ENCODE measurements at places on chromosomes 2 and 18. TPM values are rescaled to one million over a fixed set of nuclear protein-coding genes. Genes with fewer than 3 reads are reported as not detected.

DNA sequence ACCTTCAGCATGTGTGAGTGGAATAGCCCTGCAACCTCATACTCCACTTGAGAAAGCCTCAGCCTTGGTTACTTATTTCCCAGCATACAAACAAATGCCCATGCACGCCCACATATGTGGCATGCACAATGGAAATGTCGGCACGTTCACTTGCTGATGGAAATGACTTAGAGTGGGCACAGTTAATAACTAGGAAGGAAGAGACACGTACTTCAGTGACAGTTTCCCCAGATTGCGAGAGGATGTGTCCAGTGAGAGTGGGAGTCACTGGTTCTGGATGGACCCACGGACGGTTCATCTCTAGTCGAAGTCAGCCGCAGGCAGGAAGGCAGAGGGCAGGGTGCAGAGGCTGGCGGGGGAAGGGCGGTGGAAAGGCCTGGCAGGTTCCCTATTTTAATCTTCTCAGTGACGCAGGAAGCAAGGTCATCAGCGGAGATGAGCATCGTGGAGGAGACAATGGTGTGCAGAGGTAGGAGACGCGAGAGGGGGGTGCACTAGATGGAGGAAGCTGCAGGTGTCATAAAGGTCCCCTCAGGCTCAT lies 350.7 kb upstream of the MYT1L start:
- H3K27me3 ChIP-seq = no peaks in the 10 kb centered on the region
- no peak for DNase-seq
- H3K36me3 ChIP-seq = no peaks in the 10 kb centered on the region
- H3K4me3 ChIP-seq = no peak overlapping the region

DNA sequence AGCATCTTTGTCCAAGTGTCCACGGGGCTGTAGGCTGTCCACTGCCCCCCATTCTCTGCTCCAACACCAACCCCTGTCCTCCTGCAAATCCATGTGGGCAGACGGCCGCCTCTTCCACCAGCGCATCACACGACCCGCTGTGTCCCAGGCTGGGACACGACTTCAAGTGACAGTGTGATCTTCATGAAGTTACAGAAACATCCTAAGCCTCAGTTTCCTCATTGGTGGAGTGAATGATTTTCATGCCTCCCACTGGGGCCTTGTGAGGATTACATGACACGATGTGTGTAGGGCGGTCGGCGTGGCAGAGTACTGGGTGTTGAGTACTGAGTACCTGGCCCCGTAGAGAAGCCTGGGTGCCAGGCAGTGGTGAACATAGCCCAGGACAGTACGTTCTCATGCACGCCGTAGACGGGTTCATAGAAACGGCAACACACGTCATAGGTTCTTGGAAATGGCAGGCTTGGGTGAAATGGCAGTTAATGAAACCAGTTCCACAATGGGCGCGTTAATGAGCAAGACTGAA lies 9.3 kb upstream of the ALLC start:
- no peak overlapping the region for H3K27ac ChIP-seq
- no peaks in the 10 kb centered on the region for H3K27me3 ChIP-seq
- peak; percentile 63 for DNase-seq
- H3K4me1 ChIP-seq = peaks cover 11% of the 10 kb centered on the region
- no peaks in the 10 kb centered on the region for H3K36me3 ChIP-seq
- no peak overlapping the region for H3K4me3 ChIP-seq

DNA sequence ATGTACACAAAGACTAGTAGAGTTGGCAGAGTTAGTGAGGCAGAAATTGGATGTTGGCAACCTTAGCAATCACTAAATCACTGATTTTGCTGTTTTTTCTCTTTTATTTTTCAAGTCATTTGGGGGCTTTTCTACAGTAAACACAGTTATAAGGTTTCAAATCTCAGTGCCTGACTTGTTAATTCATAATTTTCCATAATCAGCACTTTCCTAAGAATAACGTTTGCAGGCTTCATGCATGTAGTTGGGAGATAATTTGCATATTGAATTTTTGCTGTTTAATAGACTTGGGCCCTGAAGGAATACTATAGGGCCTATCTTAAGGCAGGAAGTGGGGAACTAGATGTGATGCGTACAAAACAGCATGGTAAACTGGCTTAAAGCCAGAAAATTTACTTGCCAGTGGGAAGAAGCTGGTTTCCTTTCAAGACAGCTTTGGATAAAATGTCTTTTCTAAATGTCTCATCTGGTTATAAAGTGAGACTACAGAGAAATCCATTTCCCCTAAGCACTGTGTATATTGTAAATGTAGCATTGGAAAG lies 127.2 kb upstream of the SMIM21 start:
- H3K36me3 ChIP-seq = no peaks in the 10 kb centered on the region
- no peak overlapping the region for H3K27ac ChIP-seq
- no peaks in the 10 kb centered on the region for H3K4me1 ChIP-seq
- no peaks in the 10 kb centered on the region for H3K27me3 ChIP-seq
- H3K4me3 ChIP-seq = no peak overlapping the region

DNA sequence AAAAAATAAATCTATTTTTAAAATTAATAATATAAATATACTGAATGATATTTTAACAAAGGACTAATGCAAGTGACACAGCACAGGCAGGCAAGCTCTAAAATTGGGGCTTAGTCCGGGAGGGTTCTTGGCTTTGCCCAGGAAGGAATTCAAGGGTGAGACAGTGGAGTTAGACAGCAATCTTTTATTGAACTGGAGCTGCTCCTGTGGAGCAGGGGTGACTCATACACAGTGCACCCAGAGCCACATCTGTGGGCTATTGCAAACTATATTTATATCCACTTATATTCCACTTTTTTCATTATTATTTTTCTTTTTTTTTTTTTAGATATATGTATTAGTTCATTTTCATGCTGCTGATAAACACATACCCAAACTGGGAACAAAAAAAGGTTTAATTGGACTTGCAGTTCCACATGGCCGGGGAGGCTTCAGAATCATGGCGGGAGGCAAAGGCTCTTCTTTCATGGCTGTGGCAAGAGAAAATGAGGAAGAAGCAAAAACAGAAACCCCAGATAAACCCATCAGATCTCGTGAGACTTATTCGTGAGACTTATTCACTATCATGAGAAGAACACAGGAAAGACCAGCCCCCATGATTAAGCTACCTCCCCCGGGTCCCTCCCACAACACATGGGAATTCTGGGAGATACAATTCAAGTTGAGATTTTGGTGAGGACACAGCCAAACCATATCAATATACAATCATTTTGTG lies 437.1 kb downstream of the BCL11A start:
- no peaks in the 10 kb centered on the region for H3K27me3 ChIP-seq
- no peaks in the 10 kb centered on the region for H3K4me1 ChIP-seq
- no peak overlapping the region for H3K27ac ChIP-seq
- no peaks in the 10 kb centered on the region for H3K36me3 ChIP-seq
- no peak overlapping the region for H3K4me3 ChIP-seq
- DNase-seq = no peak

- no peak overlapping the region for H3K4me3 ChIP-seq
- peaks cover 3% of the 10 kb centered on the region for H3K27me3 ChIP-seq
- H3K36me3 ChIP-seq = no peaks in the 10 kb centered on the region
- no peak overlapping the region for H3K27ac ChIP-seq
- no peaks in the 10 kb centered on the region for H3K4me1 ChIP-seq
Observed at GRCh38 chr2:121151311-121152109, 133.5 kb downstream of the TFCP2L1 start.

GRCh38 chr18:55500316-55501086 lies 87.5 kb downstream of the TCF4 start:
- H3K4me1 ChIP-seq = peaks cover 33% of the 10 kb centered on the region
- peak; percentile 59 for DNase-seq
- no peaks in the 10 kb centered on the region for H3K27me3 ChIP-seq
- peak overlapping the region; percentile 45 for H3K4me3 ChIP-seq

DNA sequence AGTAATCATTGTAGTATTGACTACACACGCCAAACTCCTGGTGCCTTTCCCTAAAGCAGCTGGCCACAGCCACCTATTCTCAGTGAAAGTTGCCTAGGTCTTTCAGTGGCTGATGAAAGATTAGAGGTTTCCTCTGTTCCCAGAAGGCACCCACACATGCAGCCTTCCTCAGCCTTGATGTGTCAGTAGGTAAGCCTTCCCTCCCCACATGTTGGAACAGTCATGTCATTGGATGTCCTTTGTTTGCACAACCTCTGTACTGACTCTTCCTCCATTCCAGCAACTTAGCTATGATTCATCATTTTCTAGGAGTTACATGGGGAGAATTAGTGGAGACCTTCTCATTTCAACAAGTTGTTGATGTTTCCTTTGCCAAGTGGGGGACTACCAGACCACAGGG lies 630.8 kb upstream of the SLC39A10 start:
- H3K4me3 ChIP-seq = no peak overlapping the region
- no peaks in the 10 kb centered on the region for H3K4me1 ChIP-seq
- no peak for DNase-seq
- H3K27ac ChIP-seq = no peak overlapping the region

DNA sequence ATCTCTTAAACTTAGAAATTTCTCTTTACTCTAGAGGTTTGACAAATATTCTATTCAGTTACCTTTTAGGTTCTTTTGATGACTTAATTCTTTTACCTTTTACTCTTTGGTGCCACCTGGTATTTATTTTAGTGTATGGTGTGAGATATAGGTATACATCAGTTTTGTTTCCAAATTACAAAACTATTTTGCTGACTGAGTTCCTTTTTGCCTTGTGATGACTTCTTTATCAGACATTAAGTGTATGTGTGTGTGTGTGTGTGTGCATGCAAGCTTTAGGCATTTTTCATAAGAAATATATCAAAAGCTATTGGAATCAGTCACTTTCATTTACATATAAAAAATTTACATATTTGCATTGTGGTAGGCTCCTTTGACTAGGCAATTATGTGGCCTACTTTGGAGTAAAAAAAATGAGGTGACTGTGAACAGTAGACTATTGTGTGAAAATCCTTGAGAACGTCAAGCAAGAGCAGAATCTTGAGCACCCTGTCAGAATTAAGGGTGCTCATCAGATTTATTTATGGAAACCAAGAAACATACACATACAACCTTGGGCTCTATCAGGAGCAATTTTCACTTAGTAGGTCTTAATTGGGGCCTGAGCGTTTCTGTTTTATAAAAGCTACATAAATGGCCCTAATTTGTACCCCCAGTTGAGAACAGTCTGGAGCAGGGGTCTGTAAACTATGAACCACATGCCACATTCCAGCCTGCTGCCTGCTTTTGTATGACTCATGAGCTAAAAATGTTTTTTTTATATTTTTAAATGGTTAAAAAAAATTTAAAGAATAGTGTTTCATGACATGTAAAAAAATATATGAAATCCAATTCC lies 415.9 kb downstream of the SLC4A3 start:
- H3K36me3 ChIP-seq = no peaks in the 10 kb centered on the region
- H3K4me3 ChIP-seq = no peak overlapping the region
- DNase-seq = no peak
- no peaks in the 10 kb centered on the region for H3K27me3 ChIP-seq
- peak overlapping the region; percentile 21 for H3K27ac ChIP-seq

GRCh38 chr2:3777966-3778365 lies 74.6 kb downstream of the DCDC2C start:
- no peaks in the 10 kb centered on the region for H3K27me3 ChIP-seq
- no peaks in the 10 kb centered on the region for H3K36me3 ChIP-seq
- no peak overlapping the region for H3K4me3 ChIP-seq
- H3K27ac ChIP-seq = no peak overlapping the region
- DNase-seq = no peak

GRCh38 chr18:62450546-62451410 lies 72.0 kb upstream of the ZCCHC2 start:
- peaks cover 25% of the 10 kb centered on the region for H3K4me1 ChIP-seq
- peak overlapping the region; percentile 34 for H3K27ac ChIP-seq
- peaks cover 4% of the 10 kb centered on the region for H3K27me3 ChIP-seq
- DNase-seq = peak; percentile 90
- H3K4me3 ChIP-seq = peak overlapping the region; percentile 23

- H3K27ac ChIP-seq = no peak overlapping the region
- H3K36me3 ChIP-seq = no peaks in the 10 kb centered on the region
- H3K4me1 ChIP-seq = no peaks in the 10 kb centered on the region
- no peak for DNase-seq
- peaks cover 3% of the 10 kb centered on the region for H3K27me3 ChIP-seq
Observed at GRCh38 chr2:233823731-233824121, 30.6 kb downstream of the HJURP start.

GRCh38 chr2:207318181-207318628 lies 152.5 kb upstream of the KLF7 start:
- H3K4me3 ChIP-seq = no peak overlapping the region
- H3K27me3 ChIP-seq = no peaks in the 10 kb centered on the region
- no peak overlapping the region for H3K27ac ChIP-seq
- no peaks in the 10 kb centered on the region for H3K36me3 ChIP-seq

DNA sequence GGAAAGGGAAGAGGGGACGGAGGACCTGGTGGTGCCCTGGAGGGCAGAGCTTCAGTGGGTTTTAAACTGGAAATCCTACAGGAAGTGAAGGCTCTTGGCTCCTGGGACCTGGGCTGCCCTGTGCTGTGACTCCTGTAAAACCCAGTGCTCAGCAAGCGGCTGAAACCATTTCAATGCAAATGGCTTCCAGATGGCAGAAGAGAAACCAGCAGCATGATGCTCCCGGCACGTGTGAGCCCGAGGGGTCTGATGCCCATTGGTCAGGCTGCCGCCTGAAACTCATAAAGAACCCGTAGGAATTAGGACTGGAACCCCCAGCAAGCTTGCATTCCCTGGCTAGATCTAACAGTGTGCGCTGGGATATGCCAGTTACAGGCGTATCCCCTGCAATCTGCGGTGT lies 109.2 kb upstream of the THOC1 start:
- no peak overlapping the region for H3K4me3 ChIP-seq
- no peaks in the 10 kb centered on the region for H3K36me3 ChIP-seq
- H3K27ac ChIP-seq = no peak overlapping the region
- no peak for DNase-seq

DNA sequence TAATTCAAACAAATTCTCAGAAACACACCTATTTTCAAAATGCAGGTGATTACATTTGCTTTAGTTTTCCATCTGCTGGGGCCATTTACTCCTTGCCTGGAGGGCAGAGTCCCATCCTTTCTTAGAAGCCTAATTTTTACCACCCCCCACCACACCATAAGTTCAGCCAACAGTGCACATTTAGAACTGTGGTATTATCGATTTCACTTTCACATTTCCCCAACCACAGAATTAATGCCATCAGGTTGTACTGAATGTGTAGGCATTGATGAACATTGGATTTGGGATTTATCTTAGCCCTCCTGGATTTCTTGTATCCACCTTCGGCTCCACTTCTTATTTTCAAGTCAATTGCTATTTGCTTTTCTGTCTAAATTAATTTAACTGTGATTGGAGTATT lies 4.5 kb downstream of the SCYGR3 start:
- no peaks in the 10 kb centered on the region for H3K4me1 ChIP-seq
- DNase-seq = no peak
- no peak overlapping the region for H3K4me3 ChIP-seq

DNA sequence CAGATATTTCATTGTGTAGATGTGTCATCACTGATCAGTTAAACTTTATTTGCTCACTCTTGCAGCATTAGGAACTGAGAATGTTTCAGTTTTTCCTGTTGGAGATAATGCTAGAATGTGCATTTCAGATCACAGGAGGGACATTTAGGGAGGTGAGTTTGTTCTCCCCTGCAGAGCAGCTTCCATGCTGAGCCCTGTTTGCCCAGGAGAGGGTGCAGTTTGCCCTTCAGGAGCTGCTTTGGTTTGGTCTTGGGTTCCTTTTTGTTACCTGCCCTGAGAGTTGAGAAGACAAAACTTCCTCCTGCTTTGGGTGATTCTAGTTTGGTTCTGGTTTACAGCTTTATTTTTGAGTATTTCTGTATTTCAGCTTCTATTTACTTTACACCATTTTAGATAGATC lies 49.9 kb downstream of the DGKD start:
- peaks cover 6% of the 10 kb centered on the region for H3K4me1 ChIP-seq
- H3K27me3 ChIP-seq = no peaks in the 10 kb centered on the region
- no peak overlapping the region for H3K4me3 ChIP-seq
- H3K27ac ChIP-seq = no peak overlapping the region
- no peak for DNase-seq

B3GNT7 gene
- 0.72 TPM for total RNA-seq

SNTG2 gene
- total RNA-seq = 2.1 TPM

DNER gene
- total RNA-seq = 0.36 TPM

GALNT3 gene
- total RNA-seq = 11.2 TPM

ZSWIM2 gene
- not detected for total RNA-seq

GRHL1 gene
- 0.29 TPM for total RNA-seq

CAMKMT gene
- 7.4 TPM for total RNA-seq
